ENCODE measurements at places on chromosomes 4 and X. TPM values are rescaled to one million over a fixed set of nuclear protein-coding genes. Genes with fewer than 3 reads are reported as not detected.

Gene TNMD
- not detected for total RNA-seq

Gene SLC10A4
- 0.10 TPM for total RNA-seq

Gene ANOS1
- not detected for total RNA-seq

- no peaks in the 10 kb centered on the region for H3K4me1 ChIP-seq
- H3K27me3 ChIP-seq = no peaks in the 10 kb centered on the region
These were observed 224.7 kb downstream of the RBMX2 start for GRCh38 chrX:130626521-130626920.

GRCh38 chrX:132443196-132444135 lies 45.4 kb downstream of the MBNL3 start:
- H3K36me3 ChIP-seq = peaks cover 2% of the 10 kb centered on the region
- no peak overlapping the region for H3K27ac ChIP-seq
- DNase-seq = no peak
- H3K27me3 ChIP-seq = peaks cover 2% of the 10 kb centered on the region

- H3K4me3 ChIP-seq = no peak overlapping the region
- no peaks in the 10 kb centered on the region for H3K4me1 ChIP-seq
- peaks cover 55% of the 10 kb centered on the region for H3K36me3 ChIP-seq
- no peak overlapping the region for H3K27ac ChIP-seq
- no peak for DNase-seq
These were observed 28.5 kb upstream of the SLC25A6 start for GRCh38 chrX:1420371-1420770.

GRCh38 chr4:38762560-38762959 lies 20.2 kb downstream of the TLR10 start:
- peaks cover 4% of the 10 kb centered on the region for H3K36me3 ChIP-seq
- H3K27me3 ChIP-seq = no peaks in the 10 kb centered on the region
- no peak overlapping the region for H3K27ac ChIP-seq
- H3K4me3 ChIP-seq = no peak overlapping the region

- no peak overlapping the region for H3K4me3 ChIP-seq
- no peaks in the 10 kb centered on the region for H3K36me3 ChIP-seq
- H3K27ac ChIP-seq = no peak overlapping the region
These were observed 119.4 kb upstream of the C1GALT1C1 start for GRCh38 chrX:120749141-120749846.

DNA sequence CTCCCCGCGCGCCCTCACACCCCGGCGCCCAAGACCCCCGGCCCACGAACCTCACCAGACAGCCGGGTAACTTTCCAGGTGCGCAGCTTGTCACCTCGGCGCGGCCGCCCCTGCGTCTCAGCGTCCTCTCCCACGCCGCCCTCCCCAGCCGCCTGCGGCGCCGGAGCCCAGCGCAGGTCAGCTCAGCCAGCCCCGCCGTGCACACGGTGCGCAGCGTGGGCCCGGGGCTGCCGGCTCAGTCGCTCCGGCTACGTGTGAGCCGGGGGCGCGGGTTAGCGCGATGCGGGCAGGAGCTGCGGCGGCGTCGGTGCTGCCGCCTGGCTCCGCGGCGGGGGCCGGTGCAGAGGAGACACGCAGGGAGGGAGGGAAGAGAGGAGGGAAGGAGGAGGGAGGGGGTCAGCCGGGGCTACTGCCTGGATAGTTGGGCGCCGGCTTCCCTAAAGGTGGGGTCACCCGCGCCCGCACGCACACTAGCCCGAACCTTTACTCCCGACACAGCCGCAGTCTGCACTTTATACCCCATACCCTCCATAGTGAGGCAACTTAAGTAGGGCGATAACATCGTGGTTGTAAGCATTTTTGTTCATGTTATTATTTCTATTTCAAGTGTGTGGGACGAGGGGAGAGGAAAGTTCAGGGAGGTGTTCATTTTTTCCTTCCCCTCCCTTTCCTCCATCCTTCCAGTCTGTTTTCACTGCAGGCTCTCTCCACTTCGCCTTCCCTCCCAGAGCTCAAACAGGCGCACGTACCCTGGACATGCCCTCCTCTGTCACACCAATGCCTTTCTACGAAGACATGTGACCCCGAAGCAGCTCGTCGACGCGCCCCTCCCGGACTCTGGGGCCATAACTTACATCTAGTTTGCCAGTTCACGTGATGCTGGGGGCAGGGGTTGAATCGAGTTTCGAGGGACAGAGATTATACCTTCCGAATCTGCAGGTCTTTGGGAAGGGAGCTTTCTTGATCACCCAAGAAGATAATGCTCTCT lies at the start of gene PRKG2:
Gene PRKG2 (minus strand): TSS at position 342 of the 988 bp plus-strand sequence. CDS start 10,175 bp downstream, outside the sequence.
- no peaks in the 10 kb centered on the region for H3K36me3 ChIP-seq
- peaks cover 26% of the 10 kb centered on the region for H3K27me3 ChIP-seq
- no peak for DNase-seq

DNA sequence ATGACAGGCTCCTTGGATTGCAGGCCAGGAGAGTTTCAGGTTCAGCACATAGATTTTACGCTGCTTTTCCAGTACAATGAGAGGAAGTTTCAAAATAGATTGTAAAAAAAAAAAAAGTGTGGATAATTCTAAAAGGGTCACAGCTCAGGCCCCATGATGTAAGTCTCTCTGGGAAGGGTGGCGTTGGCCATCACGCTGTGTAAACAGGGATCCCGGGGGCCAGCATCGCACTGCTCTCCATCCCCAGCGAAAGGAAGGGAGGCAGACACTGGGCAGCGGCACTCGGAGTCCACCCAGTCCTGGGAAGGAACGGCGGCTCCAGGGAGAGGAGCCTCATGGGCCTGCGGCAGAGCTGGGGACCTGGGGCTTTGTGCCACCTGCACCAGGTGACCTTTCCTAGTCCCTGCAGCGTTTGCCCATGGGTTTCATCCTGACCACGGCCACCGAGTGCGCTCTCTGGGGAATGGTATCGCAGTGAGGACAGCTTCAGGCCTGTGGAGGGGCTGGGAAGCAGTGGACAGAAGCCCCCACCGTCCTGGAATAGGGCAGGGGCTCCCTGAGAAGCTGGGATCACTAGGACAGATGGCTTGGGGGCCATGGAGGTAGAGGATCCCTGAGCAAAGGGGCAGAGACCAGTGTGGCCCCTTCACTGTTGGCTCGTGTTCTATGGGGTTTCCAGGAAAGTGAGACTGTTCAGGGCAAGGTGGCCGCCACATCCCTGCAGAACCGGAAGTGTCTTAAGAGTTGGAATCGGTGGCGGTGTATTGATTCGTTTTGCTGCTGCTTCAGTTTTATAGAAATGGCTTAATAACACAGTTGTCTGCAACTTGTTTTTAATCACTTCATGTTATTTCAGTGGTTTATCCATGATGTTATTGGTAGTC lies 38.9 kb downstream of the RGS12 start:
- no peaks in the 10 kb centered on the region for H3K4me1 ChIP-seq
- no peak for DNase-seq
- no peak overlapping the region for H3K27ac ChIP-seq
- H3K4me3 ChIP-seq = no peak overlapping the region
- no peaks in the 10 kb centered on the region for H3K36me3 ChIP-seq
- H3K27me3 ChIP-seq = peaks cover 4% of the 10 kb centered on the region
